SJCRH30 (cell line): ENCODE measurements at places on chromosomes 13 and 19. TPM values are rescaled to one million over a fixed set of nuclear protein-coding genes. Genes with fewer than 3 reads are reported as not detected.

DNA sequence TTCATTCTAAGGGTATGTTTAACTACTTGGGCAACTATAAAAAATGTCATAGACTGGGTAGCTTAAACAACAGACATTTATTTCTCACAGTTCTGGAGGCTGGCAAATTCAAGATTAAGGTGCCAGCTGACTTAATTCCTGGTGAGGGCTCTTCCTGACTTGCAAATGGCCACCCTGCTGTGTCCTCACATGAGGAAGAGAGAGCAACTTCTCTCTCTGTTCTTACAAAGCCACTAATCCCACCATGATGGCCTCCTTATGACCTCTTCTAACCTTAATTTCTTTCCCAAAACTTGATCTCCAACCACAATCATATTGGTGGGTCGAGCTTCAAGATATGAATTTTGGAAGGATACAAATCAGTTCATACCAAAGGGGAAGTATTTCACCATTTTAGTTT is 399.0 kb downstream of the DCT start:
- no peak overlapping the region for H3K4me3 ChIP-seq
- H3K4me1 ChIP-seq, result peaks cover 9% of the 10 kb centered on the region; the same call in 1 of the 2 replicates
- no peaks in the 10 kb centered on the region for H3K36me3 ChIP-seq
- H3K27me3 ChIP-seq, result no peaks in the 10 kb centered on the region
- no peak overlapping the region for H3K27ac ChIP-seq

DNA sequence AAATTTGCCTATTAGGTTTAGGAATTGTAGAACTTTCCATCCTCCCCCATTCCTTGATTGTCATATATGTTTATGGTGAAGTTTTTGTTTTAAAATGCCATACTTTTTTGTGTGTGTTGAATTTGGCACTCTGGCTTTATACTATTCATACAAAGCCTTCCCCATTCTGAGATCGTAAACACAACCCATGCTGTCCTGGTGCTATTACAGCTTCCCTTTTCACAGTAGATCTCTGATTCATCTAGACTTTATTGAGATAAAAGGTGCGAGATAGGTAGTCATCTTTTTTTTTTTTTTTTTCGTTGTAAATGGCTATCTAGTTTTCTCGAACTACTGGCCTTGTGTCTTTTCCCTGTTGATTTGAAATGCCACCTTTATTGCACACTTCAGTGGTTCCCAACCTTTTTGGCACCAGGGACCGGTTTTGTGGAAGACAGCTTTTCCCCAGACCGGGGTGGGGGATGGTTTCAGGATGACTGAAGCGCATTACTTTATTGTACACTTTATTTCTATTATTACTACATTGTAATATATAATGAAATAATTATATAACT is 94.6 kb downstream of the LRCH1 start:
- no peak overlapping the region for H3K27ac ChIP-seq
- DNase-seq, result no peak
- H3K36me3 ChIP-seq, result no peaks in the 10 kb centered on the region
- no peaks in the 10 kb centered on the region for H3K27me3 ChIP-seq

DNA sequence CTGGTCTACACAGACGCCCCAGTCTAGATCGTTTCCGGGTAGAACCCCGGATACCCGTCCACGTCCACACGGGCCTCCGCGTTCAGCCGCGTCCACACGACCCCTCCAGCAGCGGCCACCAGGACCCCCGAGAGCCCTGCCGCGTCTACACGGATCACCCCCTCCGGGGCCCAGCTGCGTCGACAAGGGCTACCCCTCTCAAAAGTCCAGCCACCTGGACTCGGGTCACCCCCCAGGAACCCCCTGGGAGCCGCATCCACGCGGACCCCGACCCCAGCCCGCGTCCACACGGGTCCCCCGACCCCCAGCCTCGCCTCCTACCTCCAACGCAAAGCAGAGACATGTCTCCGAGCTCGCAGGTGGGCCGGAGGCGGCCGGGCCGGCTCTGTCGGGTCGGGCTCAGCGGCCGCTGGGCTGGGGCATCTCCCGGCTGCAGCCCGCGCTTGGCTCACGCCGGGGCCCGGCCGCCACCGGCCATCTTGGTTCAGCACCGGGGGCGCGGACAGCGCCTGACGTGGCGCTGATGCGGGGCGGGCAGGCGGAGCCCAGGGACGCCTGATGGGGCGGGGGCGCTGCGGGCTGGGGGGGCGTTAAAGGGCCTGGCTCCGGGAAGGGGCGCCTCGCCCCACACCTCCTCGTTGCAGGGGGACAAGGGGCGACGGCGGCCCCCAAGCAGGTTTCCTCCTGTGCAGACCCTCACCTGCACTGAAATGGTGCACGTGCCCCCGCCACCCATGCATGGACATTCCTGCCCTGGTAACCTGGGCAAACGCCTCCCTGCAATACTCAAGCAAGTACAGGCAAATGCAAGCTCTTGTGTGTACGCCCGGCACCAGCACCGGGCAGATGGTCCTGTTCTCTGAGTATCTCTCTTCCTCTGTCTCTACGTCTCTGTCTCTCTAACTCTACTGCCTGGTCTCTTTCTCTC is at the start of gene UNC13A:
Gene UNC13A, minus strand, starts transcription at position 498 of the 928 bp plus-strand sequence. Its CDS starts 155 bp downstream, at position 343.
- H3K4me1 ChIP-seq, result no peaks in the 10 kb centered on the region
- peaks cover 3% of the 10 kb centered on the region; the same call in 1 of the 2 replicates for H3K27me3 ChIP-seq
- no peak within 1 kb of the TSS for H3K27ac ChIP-seq
- H3K4me3 ChIP-seq, result no peak within 1 kb of the TSS

DNA sequence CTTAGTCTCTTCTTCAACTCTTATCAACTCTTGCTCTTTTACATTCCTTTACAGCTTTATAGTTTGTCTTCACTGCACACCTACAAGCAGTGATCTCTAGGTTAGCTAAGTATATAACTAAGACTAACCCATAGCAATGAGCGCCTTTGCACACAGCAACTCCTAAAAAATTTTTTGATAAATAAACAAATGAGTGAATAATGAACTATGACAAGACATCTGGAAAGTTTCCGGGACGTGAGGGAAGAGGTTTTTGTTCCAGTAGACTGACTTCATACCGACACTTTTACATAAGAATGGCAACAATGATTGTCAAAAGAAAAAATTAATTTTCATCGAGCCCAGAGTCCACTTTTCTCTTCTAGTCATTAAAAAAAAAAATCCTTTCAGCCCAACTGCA is 98.3 kb downstream of the ELF1 start:
- peak overlapping the region; percentile 66 for H3K4me3 ChIP-seq
- no peak for DNase-seq
- H3K4me1 ChIP-seq, result no peaks in the 10 kb centered on the region
- H3K27me3 ChIP-seq, result no peaks in the 10 kb centered on the region
- no peak overlapping the region; the same call in 1 of the 2 replicates for H3K27ac ChIP-seq

- H3K4me3 ChIP-seq, result no peak overlapping the region
- H3K36me3 ChIP-seq, result no peaks in the 10 kb centered on the region
- no peak overlapping the region for H3K27ac ChIP-seq
- peaks cover 3% of the 10 kb centered on the region; the same call in 1 of the 2 replicates for H3K4me1 ChIP-seq
- H3K27me3 ChIP-seq, result no peaks in the 10 kb centered on the region
Observed at GRCh38 chr13:52815330-52815729, 33.1 kb downstream of the PCDH8 start.

DNA sequence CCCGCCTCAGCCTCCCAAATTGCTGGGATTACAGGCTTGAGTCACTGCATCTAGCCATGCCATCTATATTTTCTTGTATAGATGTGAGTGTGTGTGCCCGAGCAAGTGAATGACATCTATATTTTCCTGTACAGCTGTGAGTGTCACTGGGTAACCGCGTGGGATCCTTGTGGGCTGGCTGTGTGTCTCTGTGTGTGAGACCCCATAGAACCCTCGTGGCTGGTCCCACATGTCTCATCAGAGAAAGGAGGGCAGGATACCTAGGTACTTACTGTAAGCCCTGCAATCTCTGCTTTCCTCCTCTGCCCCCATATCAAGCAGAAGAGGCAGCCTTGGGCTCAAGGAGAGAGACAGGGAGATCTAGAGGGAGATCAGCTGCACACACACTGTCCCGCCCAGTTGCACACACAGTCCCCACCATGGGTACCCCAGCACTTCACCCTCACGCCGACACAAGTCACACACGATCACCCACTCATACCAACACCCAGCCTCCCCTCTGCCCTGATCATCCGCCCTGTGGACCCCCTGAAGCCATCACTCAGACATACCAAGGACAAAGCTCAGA is 655 bp downstream of the DENND1C start:
- no peaks in the 10 kb centered on the region for H3K36me3 ChIP-seq
- H3K4me3 ChIP-seq, result no peak overlapping the region
- no peaks in the 10 kb centered on the region for H3K4me1 ChIP-seq
- no peaks in the 10 kb centered on the region for H3K27me3 ChIP-seq

- H3K4me1 ChIP-seq, result peaks cover 4% of the 10 kb centered on the region; the same call in 1 of the 2 replicates
- DNase-seq, result peak; percentile 82
- H3K36me3 ChIP-seq, result no peaks in the 10 kb centered on the region
- H3K4me3 ChIP-seq, result peak overlapping the region; percentile 46
- peak overlapping the region; percentile 13; the same call in 1 of the 2 replicates for H3K27ac ChIP-seq
Observed at GRCh38 chr19:44718441-44719261, 19.7 kb downstream of the CEACAM16 start.

- no peak overlapping the region for H3K27ac ChIP-seq
- H3K4me1 ChIP-seq, result no peaks in the 10 kb centered on the region
- no peaks in the 10 kb centered on the region for H3K36me3 ChIP-seq
- no peak for DNase-seq
- H3K27me3 ChIP-seq, result no peaks in the 10 kb centered on the region
- H3K4me3 ChIP-seq, result no peak overlapping the region
Observed at GRCh38 chr13:57918086-57918485, 286.5 kb downstream of the PCDH17 start.

DNA sequence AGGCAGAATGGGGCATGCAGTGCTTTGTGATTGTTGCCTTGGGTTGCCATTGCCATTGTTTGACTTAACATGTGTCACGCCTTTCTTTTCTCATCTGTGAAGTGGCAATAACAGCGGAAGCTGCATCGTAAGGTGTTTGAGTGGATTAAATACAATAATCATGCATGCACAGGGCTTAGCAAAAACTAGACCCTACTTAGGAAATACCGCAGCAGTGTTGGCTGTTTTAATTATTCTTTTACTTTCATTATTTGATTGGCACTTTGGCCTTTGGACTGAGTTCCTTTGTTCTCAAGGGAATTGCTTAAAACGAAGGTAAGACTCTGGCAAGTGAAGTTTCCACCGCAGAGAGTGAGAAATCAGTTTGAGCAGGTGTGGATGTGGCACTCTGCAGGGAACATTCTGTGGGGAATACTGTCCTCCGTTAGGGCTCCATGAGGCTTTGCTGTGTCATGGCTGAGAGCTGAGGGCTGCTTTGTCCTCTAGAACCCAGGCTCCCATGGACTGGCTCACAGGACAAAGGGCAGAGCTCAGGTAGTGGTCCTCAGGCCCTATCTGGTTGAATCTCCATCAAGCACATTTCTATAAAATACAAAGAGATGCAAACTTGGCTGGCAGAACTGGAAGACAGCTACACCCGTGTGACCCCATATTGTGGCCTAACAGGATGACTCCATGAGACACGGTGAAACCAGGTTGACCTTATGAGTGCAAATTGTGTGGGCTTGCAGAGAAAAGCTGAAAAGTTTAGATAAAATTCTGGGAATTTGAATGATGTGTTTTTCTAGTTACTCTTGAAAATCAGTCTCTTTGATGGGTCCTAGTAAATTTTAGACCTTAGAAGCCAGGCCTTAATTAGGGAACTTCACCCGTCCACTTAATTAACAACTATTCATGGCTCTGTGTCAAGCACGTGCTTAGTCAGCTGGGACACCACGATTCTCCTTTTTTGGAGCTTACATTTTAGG is 407.2 kb downstream of the KCNRG start:
- no peaks in the 10 kb centered on the region for H3K27me3 ChIP-seq
- H3K4me3 ChIP-seq, result no peak overlapping the region
- DNase-seq, result no peak
- no peak overlapping the region for H3K27ac ChIP-seq

DNA sequence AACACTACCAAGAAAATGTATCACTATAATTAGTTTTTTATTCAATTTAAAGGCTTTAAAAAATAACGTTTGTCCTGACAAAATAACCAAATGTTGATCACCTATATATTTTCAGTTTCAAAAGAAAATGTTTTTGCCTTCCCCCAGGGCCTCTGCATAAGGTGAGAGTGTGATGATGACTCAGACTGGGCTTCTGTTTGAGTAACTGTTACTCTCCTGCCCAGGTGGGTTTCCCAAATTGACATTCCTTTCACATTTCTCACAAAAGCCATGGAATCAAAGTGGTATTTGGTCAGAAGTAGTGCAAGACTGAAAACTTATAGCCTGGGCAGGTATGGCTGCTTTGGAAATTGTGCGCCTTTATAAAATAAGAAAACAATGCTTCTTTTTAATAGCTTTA is 180.6 kb downstream of the COG6 start:
- no peak overlapping the region for H3K4me3 ChIP-seq
- no peaks in the 10 kb centered on the region; the same call in 1 of the 2 replicates for H3K27me3 ChIP-seq
- no peak for DNase-seq

DNA sequence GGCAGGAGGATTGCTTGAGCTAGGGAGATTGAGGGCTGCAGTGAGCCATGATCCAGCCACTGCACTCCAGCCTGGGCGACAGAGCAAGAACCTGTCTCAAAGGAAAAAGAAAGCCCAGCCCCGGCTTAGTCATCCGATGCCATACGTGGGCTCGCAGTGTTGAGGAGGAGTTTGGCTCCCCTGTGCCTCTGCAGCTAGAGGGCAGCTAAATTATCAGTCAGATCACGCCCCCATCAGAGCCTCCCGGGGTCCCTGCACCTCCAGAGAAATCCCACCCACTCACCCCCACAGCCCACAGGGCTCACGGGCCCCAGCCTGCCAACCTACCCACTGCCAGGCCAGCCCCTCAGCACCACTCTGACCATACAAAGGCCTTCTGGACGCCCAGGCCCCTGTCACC is 27.6 kb downstream of the MAU2 start:
- peaks cover 20% of the 10 kb centered on the region for H3K36me3 ChIP-seq
- no peak overlapping the region for H3K27ac ChIP-seq
- DNase-seq, result no peak
- H3K4me1 ChIP-seq, result no peaks in the 10 kb centered on the region
- H3K27me3 ChIP-seq, result no peaks in the 10 kb centered on the region
- no peak overlapping the region for H3K4me3 ChIP-seq

DNA sequence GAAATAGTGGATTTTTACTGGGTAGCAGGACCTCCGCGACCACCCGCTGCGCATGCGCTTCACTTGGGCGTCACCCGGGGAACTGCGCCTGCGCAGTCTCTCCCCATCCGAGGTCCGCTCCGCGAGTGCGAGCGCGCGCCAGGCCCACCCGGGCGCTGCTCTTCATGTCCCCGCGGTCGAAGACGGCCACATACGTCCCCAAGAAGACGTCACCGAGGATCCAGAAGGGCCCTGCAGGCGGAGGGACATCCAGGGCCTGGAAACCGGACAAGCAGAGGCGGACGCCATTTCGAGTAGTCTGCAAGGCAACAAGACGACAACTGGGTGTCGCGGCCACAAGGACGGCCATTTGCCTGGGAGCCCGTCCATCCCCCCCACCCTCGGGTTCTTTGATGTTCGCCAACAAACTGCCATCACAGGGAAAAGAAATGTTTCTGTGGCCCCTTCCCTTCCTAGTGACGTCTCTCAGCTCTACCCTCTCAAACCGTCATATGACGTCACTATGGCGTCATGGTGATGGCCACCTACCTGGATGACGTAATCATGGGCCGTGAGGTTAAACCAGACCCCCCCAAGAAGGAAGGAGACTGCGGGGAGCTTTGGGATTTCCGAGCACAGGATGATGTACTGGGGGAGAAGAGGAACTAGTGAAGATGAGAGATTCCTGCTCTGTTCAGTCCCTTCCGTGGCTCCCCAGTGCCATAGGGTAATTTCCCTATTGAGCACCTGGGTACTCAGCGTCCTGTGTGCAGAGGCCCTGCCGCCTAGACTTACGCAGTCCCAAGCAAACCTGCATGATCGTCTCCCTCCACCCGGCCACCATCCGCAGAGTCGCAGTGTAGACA is 6.7 kb downstream of the NAPSA start:
- peak; percentile 54 for DNase-seq
- H3K27ac ChIP-seq, result no peak overlapping the region
- H3K4me3 ChIP-seq, result peak overlapping the region; percentile 46
- H3K27me3 ChIP-seq, result 0 out of 2 replicates have a peak, but pooled peaks cover 3% of the 10 kb centered on the region
- no peaks in the 10 kb centered on the region for H3K36me3 ChIP-seq

Gene PCCA
- total RNA-seq, result 23.4 and 26.8 TPM in 2 replicates

Gene IGSF23
- total RNA-seq, result not detected in 2 replicates

Gene RPL28
- total RNA-seq, result 612 and 617 TPM in 2 replicates

Gene CGB1
- not detected in 2 replicates for total RNA-seq

Gene BRSK1
- total RNA-seq, result 13.2 and 15.8 TPM in 2 replicates

Gene U2AF1L4
- 9.7 and 11.4 TPM in 2 replicates for total RNA-seq
